Neural crest cell (in vitro differentiated cells): ENCODE measurements at places on chromosomes 12 and 14. TPM values are rescaled to one million over a fixed set of nuclear protein-coding genes. Genes with fewer than 3 reads are reported as not detected.
A peak's percentile ranks its signal among the peaks of the same experiment; 100 is the strongest.

- H3K4me3 ChIP-seq, result no peak overlapping the region
- H3K4me1 ChIP-seq, result no peaks in the 10 kb centered on the region
- peaks cover 66% of the 10 kb centered on the region for H3K27me3 ChIP-seq
- no peak for DNase-seq
These were observed 9.3 kb upstream of the PTHLH start for GRCh38 chr12:27981874-27982273.

DNA sequence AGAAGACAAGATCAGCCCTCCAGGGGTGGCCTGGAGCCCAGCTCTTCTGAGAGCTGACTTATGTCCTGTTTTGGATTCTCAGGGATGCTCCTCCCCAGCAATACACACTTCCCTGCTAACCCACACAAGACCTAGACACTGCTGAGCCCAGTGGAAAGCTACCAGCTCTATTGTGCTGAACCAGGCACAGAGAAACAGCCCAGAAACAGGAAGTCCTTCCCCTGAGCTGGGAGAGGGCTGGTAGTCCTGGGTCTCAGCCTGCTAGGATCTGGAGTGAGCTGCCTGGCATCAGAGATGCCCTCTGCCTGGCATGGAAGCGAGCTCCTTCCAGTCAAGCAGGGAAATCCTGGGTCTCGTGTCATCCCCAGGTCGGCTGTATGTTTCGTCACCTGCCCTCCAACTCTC is 1.2 kb upstream of the LAG3 start:
- H3K36me3 ChIP-seq, result peaks cover 20% of the 10 kb centered on the region
- peaks cover 49% of the 10 kb centered on the region for H3K4me1 ChIP-seq
- peak overlapping the region; percentile 50 for H3K27ac ChIP-seq

DNA sequence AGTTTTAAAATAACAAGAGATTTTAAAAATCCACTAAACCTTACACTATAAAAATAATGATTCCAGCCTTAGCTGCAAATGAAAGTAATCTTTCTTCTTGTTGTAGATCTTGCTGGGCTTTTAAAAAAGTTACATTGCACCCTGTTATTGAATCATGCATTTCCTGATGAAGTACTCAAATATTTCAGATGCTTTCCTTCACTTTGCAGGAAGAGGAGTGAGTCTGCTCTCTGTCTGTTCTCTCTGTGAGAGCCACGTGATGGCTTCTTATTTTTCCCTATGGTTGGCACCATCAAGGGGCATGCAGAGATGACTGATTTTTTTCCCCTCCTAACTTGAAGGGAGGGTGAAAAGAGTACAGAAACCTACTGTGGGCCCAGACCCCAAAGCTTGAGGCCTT is 262.7 kb downstream of the ATP23 start:
- no peaks in the 10 kb centered on the region for H3K4me1 ChIP-seq
- no peak for DNase-seq
- no peak overlapping the region for H3K4me3 ChIP-seq

- H3K4me3 ChIP-seq, result no peak overlapping the region
- H3K27ac ChIP-seq, result no peak overlapping the region
- no peaks in the 10 kb centered on the region for H3K4me1 ChIP-seq
These were observed 15.7 kb downstream of the MDM2 start for GRCh38 chr12:68823696-68824095.

- H3K27ac ChIP-seq, result no peak overlapping the region
- no peak overlapping the region for H3K4me3 ChIP-seq
- H3K27me3 ChIP-seq, result no peaks in the 10 kb centered on the region
- H3K36me3 ChIP-seq, result peaks cover 3% of the 10 kb centered on the region
- DNase-seq, result no peak
These were observed 126.1 kb upstream of the FUT8 start for GRCh38 chr14:65286443-65286842.

DNA sequence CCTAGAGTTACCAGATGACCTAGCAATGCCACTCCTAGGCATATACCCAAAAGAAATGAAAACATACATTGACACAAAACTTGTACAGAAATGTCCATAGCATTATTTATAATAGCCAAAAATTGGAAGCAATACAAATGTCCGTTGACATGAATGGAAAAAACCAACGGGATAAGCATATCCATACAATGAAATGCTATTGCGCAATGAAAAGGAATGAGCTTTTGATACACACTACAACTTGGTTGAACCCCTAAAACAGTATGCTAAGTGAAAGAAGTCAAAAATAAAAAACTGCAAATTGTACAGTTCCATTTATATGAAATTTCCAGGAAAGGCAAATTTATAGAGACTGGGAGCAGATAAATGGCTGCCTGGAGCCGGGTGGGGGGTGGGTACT is 90.6 kb upstream of the G2E3 start:
- H3K27me3 ChIP-seq, result no peaks in the 10 kb centered on the region
- no peak overlapping the region for H3K4me3 ChIP-seq
- no peaks in the 10 kb centered on the region for H3K4me1 ChIP-seq

DNA sequence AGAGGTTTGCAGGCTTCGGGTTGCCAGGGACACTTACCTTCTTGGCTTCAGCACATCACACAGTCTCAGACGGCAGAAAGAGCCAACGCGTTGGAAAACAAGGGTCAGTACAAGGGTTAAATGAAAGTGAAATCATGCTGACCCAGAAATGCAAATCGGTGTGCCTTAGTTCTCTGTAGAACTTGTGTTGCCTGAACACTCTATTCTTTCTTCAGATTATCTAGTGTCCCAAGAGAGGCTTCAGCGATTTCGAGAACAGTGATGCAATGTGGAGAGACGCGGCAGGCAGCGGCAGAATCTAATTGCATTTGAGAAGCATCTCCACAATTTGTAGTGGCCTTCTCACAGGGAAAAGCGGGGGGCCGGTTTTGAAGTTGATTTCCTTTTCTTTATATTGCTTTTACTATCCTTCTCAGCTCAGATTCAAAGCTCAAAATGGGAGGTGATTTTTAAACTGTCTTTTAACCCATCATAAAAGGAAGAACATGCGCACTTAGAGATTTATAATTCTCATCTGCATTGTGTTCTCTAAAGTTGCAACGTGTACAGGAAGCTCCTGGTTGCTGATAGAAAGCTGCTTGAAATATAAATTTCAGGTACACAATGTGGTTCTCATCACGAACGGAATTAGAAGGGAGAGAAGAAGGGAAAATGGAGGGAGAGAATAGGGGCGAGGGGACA is 67.8 kb upstream of the EGLN3 start:
- peaks cover 5% of the 10 kb centered on the region for H3K27me3 ChIP-seq
- no peak for DNase-seq
- H3K4me1 ChIP-seq, result peaks cover 13% of the 10 kb centered on the region
- peak overlapping the region; percentile 32 for H3K27ac ChIP-seq

Gene PTHLH
- total RNA-seq, result 0.27 and 0.56 TPM in 2 replicates

Gene OR2AP1
- not detected in 2 replicates for total RNA-seq

Gene RHEBL1
- 1.2 and 2.1 TPM in 2 replicates for total RNA-seq

Gene DEPDC4
- total RNA-seq, result 3.5 and 4.1 TPM in 2 replicates
